Smooth muscle cell of trachea (primary cell): ENCODE measurements at places on chromosomes 1 and 21. TPM values are rescaled to one million over a fixed set of nuclear protein-coding genes. Genes with fewer than 3 reads are reported as not detected.

Gene SYCP1
- not detected in 2 replicates for total RNA-seq

Gene ERG
- total RNA-seq = 0.44 TPM in 1 of 2 replicates, not detected in the other

Gene RRAGC
- 30.6 and 48.1 TPM in 2 replicates for total RNA-seq

Gene PEX19
- 62.0 and 86.7 TPM in 2 replicates for total RNA-seq

Gene C1QTNF12
- total RNA-seq = 2.5 and 5.1 TPM in 2 replicates

Gene NCF2
- 0.15 and 0.50 TPM in 2 replicates for total RNA-seq

Gene SLAMF9
- total RNA-seq = 0.33 TPM in 1 of 2 replicates, not detected in the other
